WTC11 (cell line): ENCODE measurements at places on chromosomes 13 and 19. TPM values are rescaled to one million over a fixed set of nuclear protein-coding genes. Genes with fewer than 3 reads are reported as not detected.

DNA sequence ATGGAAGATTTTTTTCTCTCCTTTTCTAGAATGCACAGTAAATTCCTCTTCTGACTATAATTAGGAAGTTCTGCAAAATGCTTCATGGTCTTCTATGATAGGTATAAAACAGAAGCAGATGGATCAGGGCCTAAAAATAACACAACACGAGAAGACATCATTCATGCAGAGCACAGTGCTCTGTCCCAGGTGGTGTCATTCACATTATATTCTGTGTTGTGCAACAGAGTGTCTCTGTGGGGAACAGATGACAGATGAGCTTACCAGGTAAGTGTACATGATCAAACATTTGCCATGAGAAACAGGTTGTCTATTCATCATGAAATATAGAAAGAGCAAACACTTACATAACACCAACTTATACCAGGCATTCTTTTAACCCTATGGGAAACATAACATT lies 288.3 kb downstream of the KCTD12 start:
- no peaks in the 10 kb centered on the region for H3K36me3 ChIP-seq
- no peak for DNase-seq
- H3K4me3 ChIP-seq, result no peak overlapping the region
- no peak overlapping the region for H3K27ac ChIP-seq

Gene ZNF544
- total RNA-seq, result 52.8 to 63.8 TPM (median 59.2 TPM) in 3 replicates

GRCh38 chr13:111961236-111961635 lies 105.7 kb upstream of the SOX1 start:
- H3K4me1 ChIP-seq, result no peaks in the 10 kb centered on the region
- no peak for DNase-seq
- H3K27me3 ChIP-seq, result 0 out of 2 replicates have a peak, but pooled peaks cover 3% of the 10 kb centered on the region
- H3K36me3 ChIP-seq, result no peaks in the 10 kb centered on the region
- H3K4me3 ChIP-seq, result no peak overlapping the region

Gene C5AR2
- 0.09 to 0.22 TPM (median 0.14 TPM) in 3 replicates for total RNA-seq

GRCh38 chr13:107715496-107715895 lies 499.8 kb downstream of the LIG4 start:
- peaks cover 15% of the 10 kb centered on the region for H3K4me1 ChIP-seq
- no peak overlapping the region for H3K4me3 ChIP-seq
- H3K27me3 ChIP-seq, result no peaks in the 10 kb centered on the region

Gene ZNF93
- total RNA-seq, result 37.8 to 47.4 TPM (median 41.7 TPM) in 3 replicates

Gene ZNF146
- total RNA-seq, result 122 to 128 TPM (median 124 TPM) in 3 replicates

Gene PPP1R37
- total RNA-seq, result 34.5 to 35.9 TPM (median 35.4 TPM) in 3 replicates

Gene SH2D3A
- 25.1 to 30.3 TPM (median 26.7 TPM) in 3 replicates for total RNA-seq

- H3K36me3 ChIP-seq, result no peaks in the 10 kb centered on the region
- H3K27me3 ChIP-seq, result no peaks in the 10 kb centered on the region
- no peak overlapping the region for H3K4me3 ChIP-seq
- no peak for DNase-seq
Measured at GRCh38 chr13:24230428-24231072, 70.0 kb downstream of the SPATA13 start.

GRCh38 chr13:71274923-71275608 lies 591.9 kb downstream of the DACH1 start:
- no peak overlapping the region for H3K27ac ChIP-seq
- H3K4me3 ChIP-seq, result no peak overlapping the region
- no peak for DNase-seq
- H3K27me3 ChIP-seq, result no peaks in the 10 kb centered on the region
- H3K4me1 ChIP-seq, result peaks cover 4% of the 10 kb centered on the region

DNA sequence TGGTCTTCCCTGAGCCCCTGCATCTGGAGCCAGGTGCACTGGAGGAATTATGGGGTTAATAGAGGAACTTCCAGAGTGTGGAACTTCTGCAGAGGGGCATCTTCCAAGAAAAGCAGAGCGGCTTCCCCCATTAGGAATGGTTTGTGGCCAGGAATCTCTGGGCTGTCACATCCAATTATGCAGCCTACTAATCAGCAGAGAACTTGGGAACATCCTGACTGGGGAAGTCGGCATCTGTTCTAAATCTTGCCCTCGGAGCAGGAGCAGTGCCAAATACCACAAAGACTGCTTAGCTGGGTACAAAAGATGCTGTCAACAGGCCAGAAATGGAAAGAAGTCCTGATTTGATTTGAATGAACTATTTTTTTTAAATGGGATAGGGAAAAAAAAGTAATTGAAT lies 435.1 kb downstream of the ZNF536 start:
- no peak overlapping the region for H3K27ac ChIP-seq
- peaks cover 33% of the 10 kb centered on the region for H3K4me1 ChIP-seq
- H3K36me3 ChIP-seq, result no peaks in the 10 kb centered on the region
- H3K4me3 ChIP-seq, result no peak overlapping the region
- no peaks in the 10 kb centered on the region for H3K27me3 ChIP-seq

Gene CFAP97D2
- total RNA-seq, result not detected in 3 replicates
